Hair follicle dermal papilla cell (primary cell): ENCODE measurements at places on chromosomes 7 and 10. TPM values are rescaled to one million over a fixed set of nuclear protein-coding genes. Genes with fewer than 3 reads are reported as not detected.

Gene HIF1AN
- 9.9 and 11.2 TPM in 2 replicates for total RNA-seq

Gene CYP3A4
- not detected in 2 replicates for total RNA-seq

Gene PHKG1
- total RNA-seq: 3.8 and 7.0 TPM in 2 replicates

Gene MOGAT3
- not detected in 2 replicates for total RNA-seq

Gene CNPY1
- total RNA-seq: not detected in 2 replicates

Gene STK31
- under 0.01 TPM in 1 of 2 replicates, not detected in the other for total RNA-seq

Gene KNDC1
- total RNA-seq: 0.49 and 0.73 TPM in 2 replicates

Gene OPALIN
- total RNA-seq: not detected in 2 replicates

Gene PNLIPRP1
- not detected in 2 replicates for total RNA-seq

Gene PAPSS2
- 32.6 and 39.3 TPM in 2 replicates for total RNA-seq

Gene SLC26A5
- not detected in 2 replicates for total RNA-seq

Gene ELAPOR2
- 5.6 and 6.7 TPM in 2 replicates for total RNA-seq

Gene BTBD16
- not detected in 2 replicates for total RNA-seq

Gene LIPK
- not detected in 2 replicates for total RNA-seq

Gene CALCR
- not detected in 2 replicates for total RNA-seq

Gene TMEM168
- 22.7 and 32.9 TPM in 2 replicates for total RNA-seq

Gene GPR141
- not detected in 2 replicates for total RNA-seq

Gene ELN
- total RNA-seq: 36.6 and 38.0 TPM in 2 replicates

Gene FAM241B
- not detected in 2 replicates for total RNA-seq

Gene TNPO3
- 66.7 and 86.5 TPM in 2 replicates for total RNA-seq

Gene ODAD2
- total RNA-seq: 0.49 and 1.1 TPM in 2 replicates

Gene SFTPD
- not detected in 2 replicates for total RNA-seq

Gene HNRNPF
- total RNA-seq: 187 and 200 TPM in 2 replicates

Gene CALML5
- not detected in 2 replicates for total RNA-seq

Gene GJD4
- 0.16 TPM in 1 of 2 replicates, not detected in the other for total RNA-seq

Gene DRGX
- not detected in 2 replicates for total RNA-seq

Gene TMEM229A
- not detected in 2 replicates for total RNA-seq

Gene BEND7
- 4.5 and 4.9 TPM in 2 replicates for total RNA-seq

Gene FKBP6
- total RNA-seq: not detected in 2 replicates

Gene SPACDR
- total RNA-seq: 0.32 TPM in 1 of 2 replicates, not detected in the other

Gene PRLHR
- not detected in 2 replicates for total RNA-seq

Gene ASB15
- not detected in 2 replicates for total RNA-seq

Gene GFRA1
- total RNA-seq: 26.1 and 31.3 TPM in 2 replicates

Gene EXOC6
- total RNA-seq: 4.1 and 4.9 TPM in 2 replicates

Gene LYZL1
- not detected in 2 replicates for total RNA-seq

Gene LRRTM3
- not detected in 2 replicates for total RNA-seq

Gene FEZF1
- total RNA-seq: not detected in 2 replicates

Gene HOXA6
- total RNA-seq: not detected in 2 replicates

Gene SLC39A12
- total RNA-seq: not detected in 2 replicates

Gene GIMAP8
- not detected in 2 replicates for total RNA-seq

Gene UPK3B
- total RNA-seq: 0.81 TPM in 1 of 2 replicates, not detected in the other

Gene SHH
- total RNA-seq: not detected in 2 replicates

Gene CRYGN
- 0.16 and 0.61 TPM in 2 replicates for total RNA-seq
